ENCODE measurements at places on chromosomes 16 and 17.

DNA sequence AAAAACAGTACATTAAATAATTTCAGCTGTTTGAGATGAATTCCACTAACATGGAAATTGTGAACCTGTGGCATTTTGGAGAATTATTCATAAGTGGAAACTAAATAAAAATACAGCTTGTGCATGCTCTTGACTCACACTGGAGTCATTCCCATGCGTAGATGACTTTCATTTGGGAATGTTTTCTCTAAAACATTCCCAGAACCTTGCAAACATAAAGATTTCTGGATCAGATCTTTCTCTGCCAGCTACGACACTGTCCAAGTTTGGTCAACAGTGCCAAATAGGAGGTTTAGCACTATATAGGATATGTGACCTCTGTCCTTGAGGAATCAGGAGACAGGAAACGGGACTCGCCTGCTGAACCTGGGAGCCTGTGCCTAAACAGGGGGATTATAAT, 400.9 kb downstream of the SLC39A11 start:
- DNase-seq, result no peak

DNA sequence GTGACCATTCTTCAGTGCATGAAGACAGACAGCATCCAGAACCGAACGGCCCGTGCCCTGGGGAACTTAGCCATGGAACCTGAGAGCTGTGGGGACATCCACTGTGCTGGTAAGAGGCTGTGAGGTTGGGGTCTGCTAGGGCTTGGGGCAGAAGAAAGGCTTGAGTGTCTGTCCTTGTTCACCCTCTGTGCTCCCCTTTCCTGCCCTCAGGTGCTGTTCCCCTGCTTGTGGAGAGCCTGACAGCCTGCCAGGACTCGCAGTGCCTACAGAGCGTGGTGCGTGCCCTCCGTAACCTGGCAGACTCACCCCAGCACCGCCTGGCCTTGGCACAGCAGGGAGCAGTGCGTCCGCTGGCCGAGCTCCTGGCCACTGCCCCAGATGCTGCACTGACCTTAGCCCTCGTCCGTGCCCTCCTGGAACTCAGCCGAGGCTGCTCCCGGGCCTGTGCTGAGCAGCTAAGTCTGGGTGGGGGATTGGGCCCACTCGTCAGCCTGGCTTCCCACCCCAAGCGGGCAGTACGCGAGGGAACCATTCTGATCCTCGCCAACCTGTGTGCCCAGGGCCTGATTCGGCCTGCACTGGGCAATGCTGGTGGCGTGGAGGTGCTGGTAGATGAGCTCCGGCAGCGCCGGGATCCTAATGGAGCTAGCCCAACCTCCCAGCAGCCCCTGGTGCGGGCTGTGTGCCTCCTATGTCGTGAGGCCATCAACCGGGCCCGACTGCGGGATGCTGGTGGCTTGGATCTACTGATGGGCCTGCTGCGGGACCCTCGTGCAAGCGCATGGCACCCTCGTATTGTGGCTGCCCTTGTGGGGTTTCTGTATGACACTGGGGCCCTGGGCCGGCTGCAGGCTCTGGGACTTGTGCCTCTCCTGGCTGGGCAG, 2.9 kb downstream of the ARMC5 start:
- DNase-seq, result no peak

DNA sequence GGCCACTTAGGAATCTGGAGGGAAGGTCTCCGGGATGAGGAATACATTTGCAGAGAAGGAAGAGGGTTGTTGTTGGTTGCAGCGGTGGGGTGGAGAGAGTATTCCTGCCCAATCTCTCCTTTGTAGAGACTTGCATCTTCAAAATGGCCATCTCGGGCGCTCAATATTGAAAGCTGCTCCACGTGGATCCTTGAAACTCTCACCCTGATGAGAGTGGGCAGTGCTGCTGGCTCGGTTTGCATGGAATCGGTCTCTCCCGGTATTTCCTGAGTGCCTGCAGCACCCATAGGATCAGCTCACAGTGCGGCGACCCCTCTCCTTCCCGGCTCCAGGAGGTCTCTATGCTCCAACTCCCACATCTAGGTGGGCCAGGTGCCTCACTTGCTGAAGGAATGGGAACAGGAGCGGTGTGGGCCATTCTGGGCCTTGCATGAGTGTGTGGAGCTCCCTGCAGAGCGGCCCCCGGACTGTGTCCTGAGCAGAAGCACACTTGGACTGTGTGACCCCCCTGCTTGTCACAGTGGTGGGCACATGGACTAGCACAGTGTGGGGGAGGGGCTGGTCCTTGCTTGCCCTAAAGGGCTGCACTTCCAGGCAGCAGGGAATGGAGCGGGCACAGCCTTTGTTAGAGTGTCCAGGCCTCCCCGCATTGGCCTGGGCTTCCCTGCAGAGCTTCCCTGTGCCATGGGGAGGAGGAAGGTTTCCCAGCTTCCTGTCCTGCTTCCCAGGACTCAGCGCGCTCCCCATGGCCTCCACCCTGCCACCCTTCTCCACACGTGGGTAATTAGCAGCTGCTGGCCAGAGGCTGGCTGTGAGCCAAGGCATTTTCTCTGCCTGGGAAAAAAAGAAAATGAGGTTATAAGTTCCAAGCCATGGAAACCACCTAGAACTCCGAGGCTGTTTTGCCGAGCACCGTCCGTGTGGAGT, 139.3 kb downstream of the IRF8 start:
- DNase-seq, result no peak

GRCh38 chr16:75104836-75105235, 11.7 kb downstream of the LDHD start:
- no peak for DNase-seq

DNA sequence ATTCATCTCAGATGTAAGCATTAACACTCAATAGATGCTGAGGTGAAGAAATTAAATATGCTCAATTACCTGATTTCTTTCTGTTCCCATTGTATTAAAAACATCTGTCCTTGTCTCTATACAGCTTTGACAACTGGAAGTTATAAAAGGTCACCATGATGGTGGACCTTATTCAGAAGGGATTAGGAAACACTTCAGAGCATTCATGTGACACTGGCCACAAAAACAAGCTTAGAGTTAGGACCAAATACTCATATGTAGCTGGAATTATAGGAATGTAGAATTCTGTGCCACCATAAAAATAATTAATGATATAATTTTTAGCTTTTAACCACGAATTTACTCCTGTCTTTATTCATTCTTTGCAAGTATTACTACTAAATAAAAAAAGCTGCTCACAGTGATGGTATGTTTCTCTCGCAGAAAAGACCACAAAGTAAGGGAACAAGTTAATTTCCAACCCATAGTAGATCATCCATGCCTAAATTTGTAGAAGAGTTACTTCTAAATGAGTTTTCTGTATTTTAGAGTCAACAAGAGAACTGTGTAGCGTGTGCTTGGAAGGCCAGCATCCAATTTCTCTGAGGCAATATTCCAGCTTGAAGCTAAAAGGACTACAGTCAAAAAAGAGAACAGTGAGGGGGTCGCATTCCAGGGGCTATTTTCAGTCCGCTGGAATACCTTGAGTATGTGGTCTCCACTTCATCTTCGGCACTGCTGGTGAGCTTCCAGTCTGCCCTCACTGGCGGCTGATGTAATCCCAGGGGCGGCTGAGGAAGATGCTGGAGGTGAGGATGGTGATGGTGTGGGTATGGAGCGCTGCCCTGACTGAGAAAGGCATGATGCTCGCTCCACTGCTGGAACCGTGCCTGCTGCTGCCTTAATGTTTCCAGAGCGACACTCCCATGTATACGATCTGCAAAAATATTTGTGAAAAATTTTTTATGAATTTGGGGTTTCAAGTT, 63.7 kb downstream of the CACNG1 start:
- no peak for DNase-seq

DNA sequence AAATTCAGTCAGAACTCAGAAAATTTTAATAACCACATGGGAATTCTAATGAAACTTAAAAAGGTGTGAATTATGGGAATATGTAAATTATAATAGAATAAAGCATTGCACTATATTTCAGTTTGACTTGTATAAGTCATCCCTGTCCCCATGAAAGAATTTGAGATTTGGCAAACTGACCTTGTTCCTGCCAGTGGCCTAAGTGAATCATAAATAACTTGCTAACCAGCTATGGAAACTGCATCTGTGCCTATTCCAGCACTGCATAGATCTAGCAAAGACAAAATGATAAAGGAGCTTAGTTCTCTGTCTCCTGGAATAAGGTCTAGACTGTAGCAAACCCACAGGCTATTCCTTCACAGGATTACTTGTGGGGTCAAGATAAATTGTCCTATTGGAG, 106.8 kb upstream of the NOG start:
- no peak for DNase-seq

GRCh38 chr17:2172999-2173398, 118.1 kb downstream of the HIC1 start:
- DNase-seq, result no peak

- no peak for DNase-seq
These were observed 28.0 kb upstream of the LITAF start for GRCh38 chr16:11614587-11615175.

DNA sequence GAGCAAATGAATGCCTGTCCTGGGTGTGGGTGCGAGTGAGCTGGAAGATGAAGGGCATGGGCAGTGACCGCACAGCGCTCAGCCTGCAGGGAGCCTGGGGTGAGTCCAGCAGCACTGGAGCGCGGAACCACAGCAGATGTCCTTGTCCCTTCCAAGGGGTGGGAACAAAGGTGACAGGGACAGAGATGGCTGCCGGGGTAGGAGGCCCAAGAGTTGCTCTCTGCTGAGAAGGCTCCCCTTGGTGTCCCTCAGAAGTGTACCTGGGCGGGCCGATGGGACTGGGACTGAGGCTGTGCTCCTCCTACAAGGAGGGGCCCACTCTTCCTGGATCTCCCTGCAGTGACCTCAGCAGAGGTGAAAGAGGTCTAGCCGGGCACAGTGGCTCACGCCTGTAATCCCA, 7.6 kb upstream of the PGAP6 start:
- no peak for DNase-seq

- no peak for DNase-seq
These were observed 26.4 kb upstream of the NXPH3 start for GRCh38 chr17:49549311-49549605.

DNA sequence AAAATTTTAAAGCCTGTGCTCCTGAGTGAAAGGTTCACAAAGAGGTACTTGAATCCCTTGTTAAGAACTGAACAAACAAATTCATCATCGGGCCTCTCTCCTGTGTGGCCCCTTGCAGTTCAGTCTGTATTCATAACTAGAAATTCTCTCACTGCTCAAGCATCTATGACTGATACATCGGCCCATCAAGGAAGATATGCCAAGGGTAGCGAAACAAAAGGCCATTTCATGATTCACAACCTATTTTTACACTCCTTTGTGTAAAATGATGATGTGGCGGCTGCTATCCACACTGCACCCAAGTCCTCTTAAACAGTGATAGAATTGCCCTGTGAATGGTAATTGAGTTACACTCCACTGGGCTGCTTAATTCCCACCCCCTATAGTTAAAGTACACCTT, 204.6 kb downstream of the STX8 start:
- DNase-seq, result peak; percentile 92

DNA sequence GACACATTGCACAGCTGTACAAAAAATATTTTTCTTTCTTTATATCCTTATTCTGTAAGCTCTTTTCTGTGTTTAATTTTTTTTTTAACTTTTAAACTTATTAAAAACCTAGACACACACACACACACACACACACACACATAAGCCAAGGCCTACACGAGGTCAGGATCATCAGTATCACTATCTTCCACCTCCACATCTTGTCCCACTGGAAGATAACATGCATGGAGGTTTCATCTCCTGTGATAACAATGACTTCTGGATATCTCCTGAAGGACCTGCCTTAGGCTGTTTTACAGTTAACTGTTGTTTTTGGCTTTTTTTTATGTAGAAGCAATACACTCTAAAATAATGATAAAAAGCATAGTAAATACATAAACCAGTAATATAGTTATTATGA, 71.2 kb downstream of the TNRC6C start:
- no peak for DNase-seq

- DNase-seq, result peak; percentile 74
These were observed 63.6 kb downstream of the NUP93 start for GRCh38 chr16:56793492-56793891.

DNA sequence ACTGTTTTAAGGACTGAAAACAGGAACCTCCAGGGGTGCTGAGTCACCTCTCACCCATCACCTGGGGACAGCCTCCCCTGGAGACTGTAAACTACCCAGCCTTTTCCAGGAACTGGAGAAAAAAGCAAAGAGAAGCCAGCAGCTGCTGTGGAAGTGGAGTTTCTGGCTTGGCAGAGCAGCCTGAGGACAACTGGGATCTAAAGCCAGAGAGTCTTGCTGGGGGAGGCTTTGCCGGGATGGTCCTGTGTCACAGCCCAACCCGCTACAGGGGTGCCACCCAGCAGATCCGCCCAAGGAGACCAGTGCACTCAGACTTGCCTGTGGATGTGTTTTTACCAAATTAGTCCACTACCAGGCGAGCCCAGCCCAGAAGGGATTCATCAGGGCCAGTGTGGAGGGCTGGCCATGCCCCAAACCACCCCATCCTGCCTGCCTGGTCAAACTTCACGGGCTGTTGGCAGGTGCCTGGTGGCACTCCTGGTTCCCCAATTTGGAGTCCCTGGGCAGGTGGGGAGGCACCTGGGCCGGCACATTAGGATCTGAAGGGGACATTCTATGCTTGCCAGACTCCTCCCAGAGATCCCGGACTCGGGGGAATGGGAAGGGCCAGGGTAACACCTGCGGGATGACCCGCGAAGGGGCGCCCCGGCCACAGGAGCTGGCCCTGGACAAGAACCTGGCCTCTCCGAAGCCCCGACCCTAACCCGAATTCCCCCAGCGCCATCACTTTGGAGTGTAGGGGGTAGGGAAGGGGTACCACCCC, 771 bp downstream of the MSRB1 start:
- no peak for DNase-seq

DNA sequence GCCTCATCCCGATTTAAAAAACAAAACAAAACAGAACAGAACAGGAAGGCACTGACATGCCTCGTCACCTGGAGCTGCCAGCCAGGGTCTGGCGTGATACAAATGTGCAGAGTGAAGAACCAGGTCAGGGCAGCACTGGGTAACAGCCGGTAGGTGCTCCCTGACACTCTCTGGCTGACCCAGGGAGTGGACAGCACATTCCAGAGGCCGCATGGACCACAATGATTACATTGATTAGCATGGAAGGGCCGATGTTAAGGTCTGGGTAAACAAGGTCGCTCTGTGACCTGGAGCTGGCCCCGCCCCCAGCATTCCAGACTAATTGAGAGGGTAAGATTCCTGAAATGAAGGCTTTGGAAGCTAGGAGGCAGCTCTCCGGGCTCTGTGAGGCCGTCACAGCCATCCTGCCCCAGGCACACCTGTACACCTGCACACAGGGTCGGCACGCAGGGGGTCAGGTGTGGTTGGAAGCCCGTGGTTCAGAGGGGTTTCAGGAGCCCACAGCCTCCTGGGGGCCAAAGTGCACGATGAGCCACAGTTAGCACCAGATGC, 21.4 kb downstream of the PIEZO1 start:
- no peak for DNase-seq

DNA sequence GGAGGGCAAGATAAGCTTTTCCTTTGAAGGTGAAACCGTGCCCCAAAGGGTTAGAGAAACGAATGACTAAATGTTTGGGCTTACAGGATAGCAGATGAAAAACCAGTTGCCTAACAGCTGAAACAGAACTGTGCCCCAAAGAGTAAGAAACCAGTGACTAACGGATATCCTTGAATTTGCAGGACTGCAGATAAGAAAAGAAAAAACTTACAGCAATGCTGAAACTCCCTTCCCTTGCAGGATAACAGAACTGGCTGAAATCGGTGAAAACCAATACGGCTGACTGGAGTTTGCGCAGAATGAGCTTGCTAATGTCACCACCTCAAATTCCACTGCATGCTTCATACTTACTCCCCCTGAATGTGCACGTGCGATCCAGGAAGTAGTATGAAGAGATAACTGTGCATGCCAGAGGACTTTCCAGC, 175.2 kb upstream of the NLRP1 start:
- DNase-seq, result peak; percentile 28

Data from lung microvascular endothelial cell (primary cell).